ENCODE measurements at places on chromosomes 12 and 14.

DNA sequence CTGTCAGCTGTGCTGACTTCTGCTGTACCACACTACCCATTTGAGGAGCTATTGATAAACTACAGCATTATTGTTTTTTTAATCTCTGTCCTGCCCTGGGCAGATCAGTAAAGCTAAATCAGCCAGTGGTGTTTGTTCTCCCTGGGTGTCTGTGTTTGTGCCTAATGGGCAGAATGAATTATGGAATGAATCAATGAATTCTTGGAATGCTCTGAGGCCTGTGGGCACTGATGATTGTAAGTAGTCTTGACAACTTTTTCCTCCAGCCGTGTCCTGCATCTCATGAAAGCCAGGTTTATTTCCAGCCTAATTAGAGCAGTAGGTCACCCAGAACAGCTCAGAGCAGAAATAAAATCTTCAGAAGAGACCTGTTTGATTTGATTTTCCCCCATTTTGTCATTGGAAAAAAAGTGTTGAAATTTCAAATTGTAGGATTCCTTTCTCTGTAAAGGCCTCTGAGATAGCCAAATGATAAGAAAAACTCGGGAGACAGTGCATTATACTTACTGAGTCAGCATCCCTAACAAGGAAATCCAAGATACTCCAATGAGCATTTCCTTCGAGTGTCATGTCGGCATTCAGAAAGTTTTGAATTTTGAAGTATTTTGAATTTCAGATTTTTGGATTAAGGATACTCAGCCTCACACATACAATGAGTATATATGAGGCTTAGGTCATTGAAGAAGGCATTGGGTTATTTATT is 19.4 kb upstream of the EVL start:
- no peak overlapping the region for H3K27ac ChIP-seq
- no peak for DNase-seq
- H3K4me1 ChIP-seq: no peaks in the 10 kb centered on the region
- H3K36me3 ChIP-seq: no peaks in the 10 kb centered on the region
- no peak overlapping the region for H3K4me3 ChIP-seq

DNA sequence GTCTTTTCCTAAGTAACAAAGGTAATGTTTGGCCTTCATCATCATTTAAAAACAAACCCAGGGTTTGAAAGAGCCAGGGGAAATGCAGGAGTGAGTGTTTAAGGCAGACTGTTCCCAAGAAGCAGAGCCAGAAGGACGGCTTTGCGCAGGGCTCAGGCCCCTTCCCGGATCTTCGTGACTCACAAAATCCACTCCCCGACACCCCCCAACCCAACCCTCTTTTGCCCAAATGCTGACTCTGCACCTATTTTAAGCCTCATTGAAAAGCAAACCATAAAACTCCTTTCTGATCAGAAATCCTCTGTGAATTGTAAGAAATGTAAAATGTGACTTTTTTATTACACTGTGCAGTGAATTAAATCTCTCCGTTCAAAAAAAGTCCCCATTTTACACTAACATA is 67.5 kb downstream of the SETD3 start:
- H3K27ac ChIP-seq: no peak overlapping the region
- no peak for DNase-seq
- no peaks in the 10 kb centered on the region for H3K4me1 ChIP-seq
- H3K27me3 ChIP-seq: no peaks in the 10 kb centered on the region
- H3K4me3 ChIP-seq: no peak overlapping the region

GRCh38 chr14:95285566-95285965 is 34.1 kb downstream of the CLMN start:
- no peaks in the 10 kb centered on the region for H3K4me1 ChIP-seq
- H3K4me3 ChIP-seq: no peak overlapping the region
- no peak for DNase-seq
- peaks cover 2% of the 10 kb centered on the region for H3K27me3 ChIP-seq
- no peaks in the 10 kb centered on the region for H3K36me3 ChIP-seq

DNA sequence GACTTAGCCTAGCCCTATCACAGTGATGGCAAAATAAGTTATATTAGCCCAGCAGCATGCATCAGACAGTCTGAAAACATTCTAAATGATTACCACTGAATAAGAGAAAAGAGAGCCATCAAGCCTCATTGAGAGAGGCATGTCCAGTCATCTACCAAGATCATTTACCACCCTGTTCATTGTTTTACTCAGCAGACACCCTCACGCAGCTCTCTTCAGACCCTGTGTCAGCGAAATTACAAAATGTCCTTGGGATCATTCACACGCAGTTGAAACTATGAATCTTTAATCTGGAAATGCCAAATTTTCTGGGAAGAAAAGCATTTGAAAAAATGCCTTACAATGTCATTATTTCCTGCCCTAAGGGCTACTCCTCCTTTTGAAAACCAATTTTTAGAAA is 89.5 kb downstream of the PTPRO start:
- no peaks in the 10 kb centered on the region for H3K36me3 ChIP-seq
- DNase-seq: no peak
- H3K4me3 ChIP-seq: no peak overlapping the region
- no peak overlapping the region for H3K27ac ChIP-seq
- H3K4me1 ChIP-seq: no peaks in the 10 kb centered on the region
